ENCODE measurements at places on chromosomes 16 and 17.

DNA sequence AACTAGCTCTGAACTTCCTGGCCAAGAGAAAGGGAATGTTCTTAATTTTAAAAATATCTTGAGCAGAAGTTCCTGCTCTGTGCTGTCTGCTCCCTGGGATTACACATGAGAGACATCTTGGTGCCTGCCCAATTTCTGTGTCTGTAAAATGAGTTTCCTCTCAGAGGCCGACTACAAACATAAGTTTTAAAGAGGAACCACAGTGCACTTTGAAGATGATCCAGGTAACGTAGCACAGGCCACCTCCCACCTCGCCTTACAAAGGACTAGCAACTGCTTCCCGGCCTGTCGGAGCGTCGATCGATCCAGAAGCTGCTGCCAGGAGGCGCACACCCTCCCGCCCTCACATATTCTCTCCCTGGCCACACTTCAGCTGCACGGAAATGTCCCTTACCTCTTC lies 55.0 kb upstream of the ATP2A3 start:
- DNase-seq = no peak

DNA sequence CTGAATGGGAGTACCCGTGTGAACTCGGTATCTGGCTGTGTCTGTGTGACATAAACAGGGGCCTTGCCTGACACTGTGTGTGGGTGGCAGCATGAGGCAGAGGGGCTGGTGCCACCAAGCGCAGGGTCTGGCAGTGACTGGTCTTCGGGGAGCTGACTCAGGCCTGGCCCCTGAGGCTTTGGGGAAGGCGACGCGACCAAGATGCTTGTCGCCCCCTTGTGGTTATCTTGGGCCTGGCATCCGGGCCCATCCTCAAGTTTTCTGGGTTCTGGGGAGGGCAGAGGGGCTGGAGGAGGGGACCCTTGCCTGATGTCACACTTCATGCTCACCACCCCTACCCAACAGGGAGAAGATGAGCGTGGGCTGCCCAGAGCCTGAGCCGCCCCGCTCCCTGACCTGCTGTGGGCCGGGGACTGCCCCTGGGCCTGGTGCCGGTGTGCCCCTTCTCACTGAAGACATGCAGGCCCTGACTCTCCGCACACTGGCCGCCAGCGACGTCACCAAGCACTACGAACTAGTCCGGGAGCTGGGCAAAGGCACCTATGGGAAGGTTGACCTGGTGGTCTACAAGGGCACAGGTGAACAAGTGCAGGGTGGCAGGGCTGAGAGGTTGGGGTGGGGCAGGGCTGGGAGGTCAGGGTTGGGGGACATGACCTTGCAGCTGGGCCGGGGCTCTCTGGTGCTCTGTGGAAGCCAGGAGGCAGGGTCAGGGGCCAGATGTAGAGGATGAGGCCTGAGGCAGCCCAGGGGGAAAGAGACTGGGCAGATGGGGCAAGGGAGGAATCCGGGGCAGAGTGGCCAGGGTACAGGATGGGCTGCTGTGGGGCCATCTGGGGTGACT lies 24.9 kb downstream of the SBK1 start:
- DNase-seq = peak; percentile 60

DNA sequence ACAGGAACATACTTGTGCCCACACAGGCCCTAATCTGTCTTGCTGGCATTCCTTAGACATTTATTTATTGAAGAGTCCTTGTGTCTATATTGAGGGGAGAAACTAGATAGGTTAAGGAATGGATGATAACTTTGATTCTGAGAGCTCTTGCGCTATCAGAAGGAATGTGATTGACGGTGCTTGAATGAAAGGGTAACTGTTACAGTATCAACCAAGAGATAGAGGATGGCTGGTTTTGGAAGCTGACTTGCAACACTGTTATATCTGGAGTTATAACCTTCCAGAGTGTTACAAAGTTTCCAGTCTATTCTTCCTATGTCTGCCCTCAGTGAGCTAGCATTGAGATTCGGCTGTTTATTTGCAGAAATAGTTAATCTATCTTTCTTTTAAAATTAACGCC lies 36.5 kb downstream of the PRKCA start:
- DNase-seq = no peak

GRCh38 chr16:16073891-16074881 lies 124.8 kb downstream of the ABCC1 start:
- no peak for DNase-seq

- peak; percentile 71 for DNase-seq
Observed at GRCh38 chr17:29111816-29112499, 68.2 kb downstream of the MYO18A start.

DNA sequence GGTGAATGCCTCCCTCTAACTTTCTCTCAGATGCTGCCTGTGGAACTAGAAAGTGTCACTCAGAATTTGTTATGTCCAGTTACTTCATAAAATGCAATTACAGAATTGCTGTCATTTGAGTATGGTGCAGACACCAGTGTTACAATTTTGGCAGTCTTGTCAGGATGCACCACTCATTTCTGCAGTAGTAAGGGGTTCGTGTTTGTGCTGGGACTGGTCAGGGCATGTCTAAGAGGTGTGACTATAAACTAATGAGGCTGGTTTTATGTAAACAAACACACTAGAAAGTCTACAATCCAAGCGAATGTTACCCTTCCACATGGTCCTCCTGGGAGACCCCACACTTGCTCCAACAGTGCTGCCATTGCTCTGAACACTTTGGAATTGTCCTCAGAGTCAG lies 206.2 kb downstream of the ANKFN1 start:
- no peak for DNase-seq

GRCh38 chr16:85553436-85554113 lies 59.5 kb upstream of the GSE1 start:
- DNase-seq = peak; percentile 25

GRCh38 chr16:13953501-13953900 lies 33.5 kb downstream of the ERCC4 start:
- DNase-seq = no peak

GRCh38 chr17:47763913-47764582 lies 31.0 kb downstream of the TBX21 start:
- DNase-seq = no peak

GRCh38 chr17:55368706-55369105 lies 52.9 kb downstream of the MMD start:
- no peak for DNase-seq

GRCh38 chr16:3460121-3460520 lies 16.6 kb downstream of the NAA60 start:
- DNase-seq = no peak

GRCh38 chr16:85544016-85544415 lies 69.1 kb upstream of the GSE1 start:
- DNase-seq = no peak

DNA sequence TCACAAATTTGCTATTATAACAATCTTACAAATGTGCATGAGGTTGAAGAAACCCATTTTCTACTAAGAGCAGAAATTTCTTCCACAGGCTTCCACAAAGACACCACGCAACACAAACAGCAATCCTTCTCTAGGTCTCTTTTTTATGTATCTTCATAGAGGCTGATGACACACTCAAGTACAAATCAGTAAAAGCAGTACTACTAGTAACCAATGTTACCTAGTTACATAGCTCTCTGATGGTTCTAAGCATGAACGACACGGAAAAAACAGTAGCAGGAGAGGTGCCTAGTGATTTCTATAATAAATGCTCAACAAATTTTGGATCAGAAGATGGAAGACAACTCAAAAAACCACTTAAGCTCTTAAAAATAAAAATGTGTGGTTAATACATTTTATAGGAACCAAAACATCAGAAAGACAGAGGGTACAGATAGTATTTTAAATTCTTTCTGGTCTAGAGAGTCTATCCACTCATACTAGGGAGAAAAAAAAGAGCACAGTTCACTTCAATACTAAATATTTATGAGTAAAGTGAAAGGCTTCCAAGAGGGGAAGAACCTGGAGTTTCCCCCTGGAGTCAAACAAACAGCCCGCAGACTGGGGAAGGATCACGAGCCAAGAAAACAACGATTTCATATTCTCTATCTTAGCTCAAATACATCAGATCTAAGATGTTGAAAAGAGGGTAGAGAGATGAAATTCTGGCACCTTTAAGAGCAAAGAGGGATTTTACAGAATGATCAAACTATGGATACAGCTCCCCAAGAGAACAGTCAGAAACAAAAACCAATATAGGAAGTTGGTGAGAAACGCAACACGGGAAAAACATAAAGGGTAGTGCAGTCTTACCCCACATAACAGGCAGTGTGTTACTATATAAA lies 40.2 kb downstream of the SMG6 start:
- DNase-seq = no peak

DNA sequence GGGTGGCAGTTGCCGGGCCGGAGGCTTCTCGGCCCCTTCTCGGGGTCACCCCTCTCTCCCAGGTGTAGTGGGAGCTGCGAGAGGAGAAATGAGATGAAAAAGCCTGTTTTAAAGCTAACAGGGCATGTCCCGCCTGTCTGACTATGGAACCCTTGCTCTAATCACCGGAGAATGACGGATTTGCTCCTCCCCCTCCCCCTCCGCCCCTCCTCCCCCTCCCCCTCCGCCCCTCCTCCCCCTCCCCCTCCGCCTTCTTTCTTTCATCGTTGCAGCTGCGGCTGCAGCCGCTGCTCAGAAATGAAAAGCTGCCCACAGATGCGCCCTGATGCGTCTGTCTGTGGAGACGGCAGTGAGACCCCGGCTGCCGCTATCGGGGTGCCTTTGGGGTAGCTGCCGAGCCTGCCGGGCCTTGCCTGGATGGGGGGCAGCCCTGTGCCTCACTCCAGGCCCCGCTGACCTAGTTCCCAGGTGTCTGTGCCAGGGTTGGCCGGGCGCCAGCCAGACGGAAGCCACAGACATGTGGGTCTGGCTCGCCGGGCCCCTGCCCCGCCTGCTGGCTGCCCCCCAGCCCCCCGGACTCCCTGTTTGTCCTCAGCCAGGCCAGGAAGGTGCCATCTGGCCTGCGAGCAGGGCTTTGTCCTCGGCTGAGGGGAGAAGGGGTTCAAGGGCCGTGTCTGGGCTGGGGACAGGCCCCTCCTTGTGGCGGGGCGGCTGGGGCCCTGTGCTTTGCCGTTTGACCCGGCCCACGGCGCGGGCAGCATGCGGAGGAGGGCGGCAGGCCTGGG lies 37.7 kb downstream of the GINS2 start:
- DNase-seq = no peak

- no peak for DNase-seq
Observed at GRCh38 chr17:37305406-37305905, 70.3 kb upstream of the C17orf78 start.

GRCh38 chr16:69338557-69339288 lies 641 bp downstream of the COG8 start:
- no peak for DNase-seq

DNA sequence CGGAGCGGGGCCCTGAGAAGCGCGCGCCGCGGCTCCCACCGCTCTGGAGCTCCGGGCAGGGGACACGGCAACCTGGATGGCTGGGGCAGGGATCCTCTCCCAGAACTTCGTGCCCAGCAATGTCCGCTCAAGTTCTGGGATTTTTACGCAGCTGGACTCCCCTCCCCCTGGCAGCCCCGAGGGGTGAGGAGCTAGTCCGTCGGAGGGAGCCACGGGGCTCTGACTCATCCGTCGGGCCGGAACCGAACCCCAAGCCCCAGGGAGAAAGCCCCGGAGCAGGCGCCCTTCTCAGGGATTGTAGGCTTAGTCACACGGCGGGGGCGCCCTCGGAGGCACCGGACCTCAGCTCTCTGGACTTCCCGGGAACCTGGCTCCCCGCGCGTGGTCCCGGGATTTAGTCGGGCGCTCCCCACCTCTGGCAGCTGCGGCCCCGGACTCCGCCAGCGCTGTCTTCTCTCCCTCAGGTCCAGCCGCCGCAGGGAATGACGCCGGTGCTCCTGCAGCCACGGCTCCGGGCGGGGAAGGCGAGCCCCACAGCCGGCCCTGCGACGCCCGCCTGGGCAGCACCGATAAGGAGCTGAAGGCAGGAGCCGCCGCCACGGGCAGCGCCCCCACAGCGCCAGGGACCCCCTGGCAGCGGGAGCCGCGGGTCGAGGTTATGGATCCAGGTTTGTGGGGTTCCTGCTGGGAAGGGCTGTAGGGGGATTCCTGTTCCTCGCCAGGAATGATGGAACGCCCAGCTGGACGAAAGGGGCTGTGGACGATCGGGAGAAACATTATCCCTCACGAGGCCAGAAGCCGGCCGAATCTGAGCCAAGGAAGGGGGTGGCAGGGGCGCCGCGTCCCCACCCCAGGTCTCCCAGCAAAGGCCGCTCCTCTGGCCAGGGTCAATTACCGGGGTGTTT lies 830 bp downstream of the SPHK1 start:
- peak; percentile 17 for DNase-seq

- no peak for DNase-seq
Observed at GRCh38 chr17:40520991-40521453, 19.6 kb upstream of the TNS4 start.

- DNase-seq = no peak
Observed at GRCh38 chr17:47696717-47697642, 3.0 kb downstream of the TBKBP1 start.

DNA sequence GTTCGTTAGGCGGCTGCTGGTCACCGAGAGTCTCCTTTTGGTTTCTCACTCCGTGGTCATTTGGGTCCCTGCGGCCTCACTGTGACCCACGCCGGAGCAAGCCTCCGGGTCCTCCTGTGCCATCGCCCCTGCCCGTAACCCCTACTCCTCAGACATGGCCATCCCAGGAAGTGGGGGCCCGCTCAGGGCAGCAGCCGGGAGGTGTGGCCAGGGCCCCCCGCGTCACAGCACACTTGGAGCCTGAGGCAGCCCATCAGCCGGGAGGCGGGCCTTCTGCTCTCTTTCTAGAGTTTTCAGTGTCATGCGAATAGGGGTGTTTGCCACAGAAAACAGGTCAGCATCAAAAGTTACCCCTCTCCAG lies 7.9 kb upstream of the WFIKKN1 start:
- no peak for DNase-seq

- DNase-seq = no peak
Observed at GRCh38 chr16:72362973-72363372, 191.0 kb upstream of the PMFBP1 start.

DNA sequence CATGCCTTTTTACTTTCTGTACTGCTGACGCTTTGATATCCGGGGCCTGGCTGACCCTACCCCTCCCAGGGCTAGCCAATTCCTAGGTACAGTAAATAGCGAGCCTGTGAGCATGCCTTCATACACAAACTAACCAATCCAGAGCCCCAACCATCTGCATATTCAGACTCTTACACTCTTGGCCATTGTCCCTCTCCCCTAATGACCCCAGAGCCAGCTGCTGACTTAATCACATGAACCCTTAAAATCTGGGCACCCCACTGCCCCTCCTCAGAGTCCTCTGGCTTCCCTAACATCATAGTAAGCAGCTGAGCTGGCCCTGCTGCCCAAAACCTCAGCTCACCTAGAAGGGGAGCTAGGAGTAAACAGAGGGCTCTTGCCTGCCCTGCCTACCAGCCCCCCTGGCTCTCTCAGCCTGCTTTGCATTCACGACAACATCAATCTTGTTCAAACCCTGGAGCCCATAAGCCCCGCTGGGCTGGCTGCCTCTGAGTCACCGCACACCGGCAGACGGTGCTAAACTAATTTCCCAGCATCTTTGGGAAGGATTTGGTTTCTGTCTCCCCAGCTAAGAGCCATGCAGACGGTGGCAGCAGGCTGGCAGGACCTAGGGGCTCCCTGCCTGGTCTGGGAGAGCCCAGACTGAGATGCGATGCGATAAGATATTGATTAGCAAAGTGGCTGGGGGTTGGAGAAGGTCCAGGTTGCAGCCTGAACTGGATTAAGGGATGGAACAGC lies 63.2 kb downstream of the CLEC19A start:
- no peak for DNase-seq

Data from stimulated activated CD4-positive, alpha-beta T cell treated with anti-CD3 and anti-CD28 coated beads, Interleukin-15, amount 100 ng/mL, for 48 hours (primary cell).